Astrocyte of the hippocampus (primary cell): ENCODE measurements at places on chromosomes 12 and 14.

GRCh38 chr12:52149651-52150241 is 42.1 kb downstream of the KRT80 start:
- peak; percentile 42 for DNase-seq

DNA sequence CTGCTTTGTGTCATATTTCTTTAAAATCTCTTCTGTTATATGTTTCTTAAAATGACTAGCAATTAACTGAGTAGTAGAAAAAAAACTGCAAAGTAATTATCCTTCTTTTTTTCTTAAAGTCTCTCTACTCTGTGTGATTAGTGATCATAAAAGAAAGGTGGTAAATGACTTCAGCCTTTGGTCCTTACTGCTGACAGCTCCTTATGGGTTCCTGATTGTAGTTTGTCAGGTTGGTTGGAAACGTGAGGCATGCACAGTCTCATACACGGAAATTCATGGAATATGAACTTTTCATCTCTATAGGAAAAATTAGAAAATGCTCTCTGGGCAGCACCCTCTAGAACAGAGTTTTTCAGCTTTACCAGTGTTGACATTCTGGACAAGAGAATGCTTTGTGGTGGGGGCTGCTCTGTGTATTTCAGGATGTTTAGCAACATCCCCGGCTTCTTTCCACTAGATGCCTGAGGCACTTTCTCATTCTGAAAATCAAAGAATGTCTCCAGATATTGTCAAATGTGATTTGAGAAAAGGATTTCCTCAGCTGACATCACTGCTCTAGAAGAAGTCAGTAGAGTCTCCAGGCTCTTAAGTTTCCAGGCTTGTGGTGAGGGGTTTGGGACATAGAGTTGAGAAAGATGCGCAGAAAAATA is 121.0 kb downstream of the PIK3C2G start:
- DNase-seq: peak; percentile 39

DNA sequence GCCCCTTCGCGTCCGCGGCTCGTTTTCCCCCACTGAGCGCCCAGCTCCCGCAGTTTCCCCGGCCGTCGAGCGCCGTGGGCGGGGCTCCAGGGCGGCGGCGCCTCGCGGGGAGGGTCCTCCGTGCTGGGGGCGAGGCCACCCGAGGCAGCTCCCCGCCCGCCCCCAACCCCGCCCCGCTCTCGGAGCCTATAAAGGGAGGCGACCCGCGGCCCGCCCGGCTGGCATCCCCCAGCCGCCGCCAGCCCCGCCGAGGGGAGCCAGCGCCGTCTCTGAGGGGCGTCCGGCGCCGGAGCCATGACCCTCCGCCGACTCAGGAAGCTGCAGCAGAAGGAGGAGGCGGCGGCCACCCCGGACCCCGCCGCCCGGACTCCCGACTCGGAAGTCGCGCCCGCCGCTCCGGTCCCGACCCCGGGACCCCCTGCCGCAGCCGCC is at the start of gene TAMALIN:
Gene TAMALIN, plus strand, starts transcription at position 221 of the 432 bp plus-strand sequence. Its CDS starts 74 bp downstream, at position 295.
- peak; percentile 81 for DNase-seq

GRCh38 chr12:93777254-93777653 is 100.1 kb downstream of the CRADD start:
- no peak for DNase-seq

DNA sequence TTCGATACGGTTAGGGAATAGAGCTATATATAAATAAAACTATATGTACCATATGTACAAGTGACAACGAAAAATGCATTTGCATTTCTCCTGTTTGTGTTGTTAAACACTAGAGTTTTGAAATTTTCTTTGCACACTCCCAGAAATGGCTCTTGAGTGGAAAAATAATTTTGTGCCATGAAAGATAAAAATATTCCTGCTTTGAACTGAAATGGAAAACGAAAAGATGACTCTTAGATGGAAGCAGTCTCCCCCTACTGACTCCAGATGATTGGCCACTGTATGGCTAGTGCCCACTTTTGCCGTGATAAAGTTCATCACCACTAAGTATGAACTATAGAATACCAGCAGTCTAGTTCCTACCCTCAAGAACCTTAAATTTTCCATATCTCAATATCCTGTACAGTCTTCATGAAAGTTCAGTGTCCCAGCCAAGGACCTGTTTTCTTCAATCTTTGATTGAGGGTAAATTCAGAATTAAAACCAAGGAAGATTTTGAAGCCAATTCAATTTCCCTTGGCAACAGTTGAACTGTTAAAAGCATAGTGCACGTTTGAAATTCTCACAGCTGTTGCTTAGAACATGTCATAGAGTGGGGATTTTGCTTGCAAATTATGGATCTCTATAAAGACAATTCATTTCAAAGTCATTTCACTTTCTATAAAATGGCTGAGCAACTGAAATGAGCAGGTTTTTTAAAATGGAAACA is 1.6 kb upstream of the PPP2R5E start:
- peak; percentile 30 for DNase-seq

- peak; percentile 84 for DNase-seq
Measured at GRCh38 chr14:74362361-74362915, 14.2 kb downstream of the VRTN start.
